ENCODE measurements at places on chromosomes 1 and 21.
A peak's percentile ranks its signal among the peaks of the same experiment; 100 is the strongest.

DNA sequence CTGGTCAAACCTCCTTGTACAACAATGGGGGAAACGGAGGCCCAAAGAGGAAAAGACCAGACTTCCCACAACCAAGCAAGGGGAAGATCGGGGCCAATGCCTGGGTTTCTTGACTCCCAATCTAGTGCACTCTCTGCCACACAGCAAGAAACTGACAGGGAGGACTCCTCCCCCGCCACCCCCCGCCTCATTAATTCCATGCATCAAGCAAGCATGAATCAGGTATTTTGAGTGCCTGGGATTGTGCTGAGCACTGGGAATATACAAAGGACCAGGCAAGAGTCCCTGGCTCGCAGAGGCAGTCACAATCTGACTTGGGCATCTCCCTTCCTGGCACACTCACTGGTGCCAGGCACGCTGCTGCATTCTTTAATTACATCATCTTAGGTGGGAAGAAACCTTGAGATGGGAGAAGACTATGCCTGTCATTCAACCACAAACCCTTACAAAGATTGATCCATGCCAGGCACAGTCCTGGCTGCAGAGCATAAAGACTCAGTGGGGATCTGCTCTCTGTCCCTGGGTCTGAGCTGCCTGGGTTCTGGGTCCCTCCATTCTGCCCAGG is 4.4 kb upstream of the KCNC4 start:
- no peak for DNase-seq

DNA sequence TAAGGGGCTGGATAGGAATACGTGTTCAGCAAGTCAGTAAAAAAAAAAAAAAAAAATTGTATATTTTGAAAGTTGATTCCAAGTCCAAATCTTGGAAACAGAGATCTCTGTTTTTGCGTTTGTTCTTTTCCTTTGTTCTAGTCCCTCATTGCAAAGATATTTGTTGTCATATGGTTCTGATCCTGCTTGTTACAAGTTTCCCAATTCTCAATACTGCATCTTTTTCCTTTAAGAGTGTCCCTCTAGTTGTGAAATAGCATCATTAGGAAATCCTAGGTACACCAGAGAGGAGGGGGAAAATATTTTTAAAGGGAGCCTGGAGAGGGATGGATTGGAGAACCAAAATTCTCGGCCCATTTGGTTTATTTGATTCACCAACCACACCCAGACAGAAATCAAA is 152.2 kb upstream of the C1orf105 start:
- no peak for DNase-seq

DNA sequence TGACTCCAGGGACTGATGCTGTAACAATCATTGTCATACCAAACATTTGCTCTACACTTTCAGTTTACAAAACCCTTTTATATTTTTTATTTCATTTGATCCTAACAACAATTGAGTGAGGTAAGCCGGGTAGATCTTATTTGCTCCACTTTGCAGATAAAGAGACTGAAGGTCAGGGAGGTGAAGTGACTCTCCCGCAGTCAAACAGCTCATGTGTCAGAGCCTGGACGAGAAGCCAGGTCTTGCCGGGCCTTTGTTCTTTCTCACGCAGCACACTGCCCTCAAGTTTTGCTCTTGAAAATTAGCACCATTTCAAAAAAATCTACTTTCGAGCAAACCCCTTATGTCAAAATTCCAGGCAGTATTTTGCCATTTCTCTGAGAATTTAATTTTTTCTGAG is 65.2 kb downstream of the CD247 start:
- no peak for DNase-seq

- DNase-seq = no peak
Observed at GRCh38 chr1:20093940-20094391, 24.0 kb downstream of the PLA2G5 start.

DNA sequence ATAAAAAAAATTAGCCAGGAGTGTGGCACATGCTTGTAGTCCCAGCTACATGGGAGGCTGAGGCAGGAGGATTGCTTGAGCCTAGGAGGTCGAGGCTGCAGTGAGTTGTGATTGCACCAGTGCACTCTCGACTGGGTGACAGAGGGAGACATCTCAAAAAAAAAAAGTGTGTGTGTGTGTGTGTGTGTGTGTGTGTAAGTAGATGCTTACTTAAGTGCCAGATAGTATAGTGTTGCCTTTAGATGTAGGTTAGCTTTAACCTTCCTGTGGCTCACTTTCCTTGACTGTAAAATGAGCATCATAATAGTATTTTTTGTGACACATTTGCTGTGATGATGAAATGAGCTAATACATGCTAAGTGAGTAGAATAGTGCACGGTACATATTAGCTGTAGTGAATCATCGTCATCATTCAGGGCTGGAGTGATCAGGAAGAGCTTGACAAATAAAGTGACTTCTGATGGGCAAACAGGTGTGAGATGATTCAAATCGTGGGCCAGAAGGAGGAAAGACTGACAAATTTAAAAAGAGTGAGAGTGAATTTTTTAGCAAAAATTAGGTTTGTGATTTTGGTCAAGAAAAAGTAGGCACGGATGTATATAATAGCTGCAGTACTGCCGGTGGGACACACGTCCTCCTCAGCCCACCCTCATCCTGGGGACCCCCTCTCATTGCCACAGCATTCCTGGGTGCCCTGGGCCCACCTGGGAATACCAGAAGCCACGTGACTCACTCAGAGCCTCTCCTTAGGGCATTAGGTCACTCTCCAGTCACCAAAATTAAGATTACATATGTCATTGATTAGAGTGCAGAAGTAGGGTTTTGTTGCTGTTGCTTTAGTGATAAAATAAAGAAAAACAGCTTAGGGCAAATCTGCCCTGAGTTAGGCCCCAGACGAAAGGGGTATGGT is 33.9 kb downstream of the EIF2D start:
- no peak for DNase-seq

DNA sequence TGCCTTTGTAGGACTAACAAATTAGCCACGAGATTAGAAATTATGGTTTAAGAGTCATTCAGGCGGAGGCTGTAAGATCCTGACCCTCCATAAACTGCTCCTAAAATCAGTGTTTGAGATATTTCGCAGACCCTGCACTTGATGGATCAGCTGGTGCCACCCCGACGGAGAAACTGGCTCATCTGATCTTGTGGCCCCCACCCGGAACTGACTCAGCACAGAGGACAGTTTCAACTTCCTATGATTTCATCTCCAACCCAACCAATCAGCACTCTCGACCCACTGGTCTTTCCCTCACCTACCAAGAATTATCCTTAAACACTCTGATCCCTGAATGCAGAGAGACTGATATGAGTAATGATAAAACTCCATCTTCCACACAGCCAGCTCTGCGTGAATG is 3.7 kb upstream of the JAM2 start:
- DNase-seq = no peak

DNA sequence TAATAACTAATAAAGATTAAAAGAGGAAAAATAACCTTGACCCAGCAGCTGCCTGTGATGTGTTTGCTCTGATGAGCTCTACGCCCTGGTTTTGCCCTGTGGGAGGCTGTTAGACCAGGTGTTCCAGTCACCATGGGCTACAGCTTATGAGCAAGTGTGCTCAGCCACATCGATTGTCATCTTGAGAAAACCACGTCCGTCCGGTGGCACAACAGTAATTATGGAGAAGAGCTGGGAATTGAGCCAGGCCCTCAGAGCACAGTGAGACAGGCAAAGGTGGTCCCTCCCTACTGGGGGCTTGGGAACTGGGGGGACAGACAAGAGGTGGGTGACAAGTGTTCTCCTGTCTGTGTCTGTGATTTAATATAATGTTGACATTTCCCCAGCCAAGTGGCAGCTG is 420.5 kb downstream of the MATN1 start:
- no peak for DNase-seq

- DNase-seq = no peak
Observed at GRCh38 chr1:190479050-190479397, 1.4 kb upstream of the BRINP3 start.

- DNase-seq = no peak
Observed at GRCh38 chr1:22709227-22709626, 1.4 kb upstream of the EPHB2 start.

- peak; percentile 77 for DNase-seq
Observed at GRCh38 chr1:162847839-162848453, 13.0 kb downstream of the CCDC190 start.

GRCh38 chr21:39696618-39697017 is 48.4 kb upstream of the IGSF5 start:
- DNase-seq = no peak

GRCh38 chr21:18608226-18608625 is 204.6 kb upstream of the TMPRSS15 start:
- DNase-seq = no peak

- peak; percentile 30 for DNase-seq
Observed at GRCh38 chr1:197144570-197145325, 1.7 kb downstream of the ASPM start.

DNA sequence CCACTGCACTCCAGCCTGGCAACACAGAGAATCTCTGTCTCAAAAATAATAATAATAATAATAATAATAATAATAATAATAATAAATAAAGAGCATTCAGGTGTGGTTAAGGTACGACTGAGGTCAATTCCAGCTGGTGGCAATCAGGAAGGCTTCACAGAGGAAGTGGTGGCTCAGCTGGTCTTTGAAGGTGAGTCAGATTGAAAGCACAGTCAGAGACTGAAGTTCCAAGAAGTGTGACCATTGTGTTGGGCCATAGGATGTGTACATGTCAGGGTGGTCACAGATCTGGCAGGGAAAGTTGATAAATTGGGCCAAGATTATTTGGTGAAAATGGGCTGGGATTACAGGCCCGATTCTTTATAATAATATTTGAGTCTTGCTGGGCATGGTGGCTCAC is 31.0 kb upstream of the MED18 start:
- no peak for DNase-seq

DNA sequence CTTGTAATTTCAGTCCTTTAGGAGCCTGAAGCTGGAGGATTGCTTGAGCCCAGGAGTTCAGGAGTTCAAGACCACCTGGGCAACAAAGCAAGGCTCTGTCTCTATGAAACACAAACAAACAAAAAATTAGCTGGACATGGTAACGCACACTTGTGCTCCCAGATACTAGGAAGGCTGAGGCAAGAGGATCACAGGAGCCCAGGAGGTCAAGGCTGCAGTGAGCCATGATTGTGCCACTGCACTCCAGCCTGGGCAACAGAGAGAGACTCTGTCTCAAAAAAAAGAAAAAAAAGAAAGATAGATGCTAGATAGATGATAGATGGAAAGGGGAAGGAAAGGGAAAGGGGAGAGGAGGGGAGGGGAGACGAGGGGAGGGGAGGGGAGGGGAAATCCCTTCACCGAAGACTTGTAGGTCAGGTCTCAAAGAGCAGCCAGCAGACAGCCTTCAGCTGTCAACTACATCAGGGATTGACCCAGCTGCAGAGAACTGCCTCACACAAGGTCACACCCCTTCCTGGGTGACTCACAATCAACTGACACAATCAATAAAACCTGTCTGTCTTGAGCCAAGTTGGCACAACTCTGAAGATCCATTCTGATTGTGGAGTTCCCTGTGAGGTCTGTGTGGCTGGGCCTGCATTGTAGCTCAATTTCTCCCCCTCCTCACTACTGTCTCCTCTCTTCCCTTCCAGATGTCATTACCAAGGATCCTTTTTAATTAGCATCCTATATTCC is 200.6 kb downstream of the RGS7 start:
- DNase-seq = peak; percentile 5

DNA sequence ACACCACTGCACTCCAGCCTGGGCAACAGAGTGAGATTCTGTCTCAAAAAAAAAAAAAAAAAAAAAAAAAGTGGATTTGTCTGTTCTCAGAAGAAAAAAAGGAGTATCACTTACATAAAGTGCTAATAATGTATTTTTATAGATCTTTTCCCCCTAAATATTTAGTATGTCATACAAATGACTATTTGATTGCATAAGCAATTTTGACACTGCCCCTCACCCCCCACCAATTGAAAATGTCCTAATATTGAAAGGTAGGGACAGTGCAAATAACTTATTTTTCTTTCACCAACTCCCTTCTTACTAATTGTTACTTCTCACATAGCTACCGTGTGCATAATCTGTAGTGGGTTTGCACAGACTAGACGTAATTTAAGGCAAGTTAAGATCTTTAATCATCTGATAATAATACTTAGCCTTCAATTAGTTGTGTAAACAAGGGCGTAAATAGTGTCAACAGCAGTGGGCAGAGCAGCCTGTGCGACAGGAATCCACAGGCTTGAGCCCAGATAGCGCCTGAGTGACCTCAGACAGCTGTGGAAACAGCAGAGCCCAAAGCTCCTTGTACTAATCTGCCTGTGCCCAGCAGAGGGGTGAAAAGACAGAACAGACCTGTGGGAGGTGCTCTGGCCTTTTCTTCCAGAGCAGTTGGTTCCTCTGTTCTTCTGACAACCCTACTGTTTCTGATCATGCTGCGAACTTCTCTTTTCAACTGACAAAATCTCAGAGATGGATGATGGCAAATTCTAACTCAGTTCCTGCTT is 4.5 kb upstream of the IER5 start:
- peak; percentile 64 for DNase-seq

- no peak for DNase-seq
Observed at GRCh38 chr1:39224295-39224829, 19.9 kb downstream of the MACF1 start.

DNA sequence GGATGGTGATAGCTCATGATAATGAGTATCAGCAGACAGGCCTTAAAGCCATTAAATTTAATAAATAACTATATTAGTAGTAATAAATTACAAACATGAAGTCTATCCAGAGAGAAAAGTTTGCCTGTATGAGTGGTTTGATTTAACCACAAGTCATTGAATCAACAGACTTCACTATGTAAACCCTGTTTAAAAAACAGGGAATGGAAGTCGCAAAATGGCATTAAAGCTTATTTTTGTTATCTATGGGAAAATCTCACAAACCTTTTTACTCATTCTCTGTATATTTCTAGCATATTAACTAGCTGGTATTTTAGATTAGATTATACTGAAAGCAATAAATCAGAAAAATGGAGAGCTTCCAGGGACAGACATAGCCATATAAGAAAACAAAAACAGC is 45.3 kb downstream of the SASS6 start:
- no peak for DNase-seq

DNA sequence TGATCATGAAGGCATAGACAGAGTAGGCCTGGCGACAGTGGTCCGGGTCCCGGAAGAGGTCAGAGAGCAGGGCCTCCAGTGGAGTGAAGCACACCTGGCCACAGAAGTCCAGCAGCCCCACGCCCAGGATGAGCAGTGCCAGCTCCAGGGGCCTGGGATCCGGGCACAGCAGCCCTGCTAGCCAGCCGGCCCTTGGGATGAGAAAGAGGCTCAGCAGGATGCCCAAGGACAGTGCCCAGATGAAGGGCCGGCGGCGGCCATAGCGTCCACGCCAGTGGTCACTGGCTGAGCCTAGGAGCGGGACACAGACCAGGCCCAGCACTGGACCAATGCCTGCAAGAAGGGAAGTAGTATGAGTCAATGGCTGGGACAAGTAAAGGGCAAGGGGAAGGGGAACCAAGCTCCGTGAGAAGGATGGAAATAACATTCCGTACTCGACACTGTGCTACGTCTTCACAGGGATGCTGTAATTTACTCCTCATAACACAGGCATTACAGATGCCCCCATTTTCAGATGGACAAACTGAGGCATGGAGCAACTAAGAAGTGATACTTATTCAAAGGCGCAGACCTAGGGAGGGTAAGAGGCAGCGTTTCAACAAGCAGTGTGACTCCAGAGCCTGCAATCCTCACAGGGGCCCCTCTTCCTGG is 16.9 kb downstream of the SLC45A3 start:
- DNase-seq = no peak

GRCh38 chr1:194829492-194829891 is 1643.1 kb upstream of the B3GALT2 start:
- no peak for DNase-seq
